Type B pancreatic cell (in vitro differentiated cells): ENCODE measurements at places on chromosomes 3 and 15. TPM values are rescaled to one million over a fixed set of nuclear protein-coding genes. Genes with fewer than 3 reads are reported as not detected.
A peak's percentile ranks its signal among the peaks of the same experiment; 100 is the strongest.

- H3K27ac ChIP-seq = no peak overlapping the region
- H3K27me3 ChIP-seq = no peaks in the 10 kb centered on the region
- peaks cover 4% of the 10 kb centered on the region for H3K36me3 ChIP-seq
- no peak for DNase-seq
Measured at GRCh38 chr15:81809543-81809942, 236.3 kb downstream of the MEX3B start.

DNA sequence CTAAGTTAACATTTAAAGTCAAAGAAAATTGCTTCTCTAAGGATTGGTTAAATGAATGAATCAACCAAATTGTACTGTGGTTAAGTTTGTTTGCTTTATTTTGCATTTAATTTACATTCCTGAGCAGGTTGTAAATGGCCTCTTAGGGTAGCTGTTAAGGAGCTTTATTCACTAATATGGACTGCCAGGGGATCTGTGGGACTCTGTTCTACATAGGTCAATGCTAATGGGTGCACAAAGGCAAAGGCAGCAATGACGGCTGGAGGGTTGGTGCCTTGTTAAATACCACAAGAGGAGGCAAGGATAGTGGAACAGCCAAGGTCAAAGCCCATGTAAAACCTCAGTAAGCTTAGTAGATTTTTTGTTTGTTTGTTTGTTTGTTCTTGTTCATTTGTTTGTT lies 89.3 kb upstream of the P2RY1 start:
- no peaks in the 10 kb centered on the region for H3K36me3 ChIP-seq
- H3K27ac ChIP-seq = no peak overlapping the region
- DNase-seq = no peak
- H3K4me3 ChIP-seq = no peak overlapping the region

Gene WDR73
- total RNA-seq = 42.9 and 51.8 TPM in 2 replicates

Gene LINGO1
- 19.6 and 25.2 TPM in 2 replicates for total RNA-seq

- no peaks in the 10 kb centered on the region for H3K4me1 ChIP-seq
- H3K36me3 ChIP-seq = no peaks in the 10 kb centered on the region
- DNase-seq = no peak
- H3K27ac ChIP-seq = no peak overlapping the region
Measured at GRCh38 chr3:192501401-192501800, 225.9 kb downstream of the FGF12 start.

- H3K4me3 ChIP-seq = peak overlapping the region; percentile 55
- H3K27ac ChIP-seq = peak overlapping the region; percentile 52
- peaks cover 8% of the 10 kb centered on the region for H3K4me1 ChIP-seq
- DNase-seq = no peak
Measured at GRCh38 chr3:150384296-150385212, 23.5 kb upstream of the TSC22D2 start.

GRCh38 chr3:157782236-157782635 lies 279.0 kb upstream of the VEPH1 start:
- H3K27me3 ChIP-seq = no peaks in the 10 kb centered on the region
- H3K27ac ChIP-seq = no peak overlapping the region
- H3K36me3 ChIP-seq = no peaks in the 10 kb centered on the region
- DNase-seq = no peak
- no peak overlapping the region for H3K4me3 ChIP-seq

DNA sequence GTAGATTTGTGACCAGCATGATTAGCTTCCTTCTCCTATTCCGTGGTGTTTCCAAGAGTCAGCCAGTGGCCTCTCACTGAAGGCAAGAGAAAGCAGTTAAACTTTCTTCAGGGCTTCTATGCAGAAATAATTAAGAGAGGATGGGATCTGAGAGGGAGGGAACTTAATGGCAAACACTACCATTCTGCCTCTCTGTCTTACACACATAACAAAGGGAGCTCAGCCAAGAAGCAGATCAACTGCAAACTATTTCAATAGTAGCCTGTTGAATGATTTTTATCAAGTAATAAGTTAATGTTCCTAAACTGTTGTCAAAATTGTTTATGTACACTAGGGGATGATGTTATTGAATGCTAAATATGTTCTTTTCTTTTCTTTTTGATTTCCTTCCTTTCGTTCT lies 11.8 kb downstream of the OXSR1 start:
- DNase-seq = no peak
- H3K4me1 ChIP-seq = peaks cover 23% of the 10 kb centered on the region
- peaks cover 10% of the 10 kb centered on the region for H3K36me3 ChIP-seq
- H3K27ac ChIP-seq = peak overlapping the region; percentile 37

Gene H1-8
- not detected in 2 replicates for total RNA-seq

GRCh38 chr3:3015185-3016089 lies 94.7 kb downstream of the IL5RA start:
- H3K27me3 ChIP-seq = no peaks in the 10 kb centered on the region
- no peaks in the 10 kb centered on the region for H3K36me3 ChIP-seq
- no peak overlapping the region for H3K27ac ChIP-seq
- no peak overlapping the region for H3K4me3 ChIP-seq

Gene ALDH1A2
- 10.4 and 38.3 TPM in 2 replicates for total RNA-seq

DNA sequence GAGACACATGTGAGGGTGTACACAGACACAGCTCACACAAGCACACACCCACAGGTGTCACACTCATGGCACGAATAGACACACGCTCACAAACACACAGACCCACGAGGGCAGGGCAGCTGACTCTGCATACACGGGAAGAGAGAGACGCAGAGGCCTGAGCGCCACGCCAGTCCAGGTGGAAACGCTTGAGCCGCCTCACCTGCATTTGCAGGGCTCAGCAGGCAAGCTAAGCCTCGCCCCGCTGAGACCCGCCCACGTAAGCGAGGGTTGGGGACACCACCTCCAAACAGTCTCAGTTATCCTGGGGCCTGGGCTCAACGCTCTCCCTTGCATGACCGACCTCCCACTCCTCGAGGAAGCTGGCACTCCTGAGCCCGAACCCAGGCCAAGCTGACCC lies 73.2 kb downstream of the TLE3 start:
- peaks cover 18% of the 10 kb centered on the region for H3K4me1 ChIP-seq
- DNase-seq = no peak
- no peak overlapping the region for H3K4me3 ChIP-seq

DNA sequence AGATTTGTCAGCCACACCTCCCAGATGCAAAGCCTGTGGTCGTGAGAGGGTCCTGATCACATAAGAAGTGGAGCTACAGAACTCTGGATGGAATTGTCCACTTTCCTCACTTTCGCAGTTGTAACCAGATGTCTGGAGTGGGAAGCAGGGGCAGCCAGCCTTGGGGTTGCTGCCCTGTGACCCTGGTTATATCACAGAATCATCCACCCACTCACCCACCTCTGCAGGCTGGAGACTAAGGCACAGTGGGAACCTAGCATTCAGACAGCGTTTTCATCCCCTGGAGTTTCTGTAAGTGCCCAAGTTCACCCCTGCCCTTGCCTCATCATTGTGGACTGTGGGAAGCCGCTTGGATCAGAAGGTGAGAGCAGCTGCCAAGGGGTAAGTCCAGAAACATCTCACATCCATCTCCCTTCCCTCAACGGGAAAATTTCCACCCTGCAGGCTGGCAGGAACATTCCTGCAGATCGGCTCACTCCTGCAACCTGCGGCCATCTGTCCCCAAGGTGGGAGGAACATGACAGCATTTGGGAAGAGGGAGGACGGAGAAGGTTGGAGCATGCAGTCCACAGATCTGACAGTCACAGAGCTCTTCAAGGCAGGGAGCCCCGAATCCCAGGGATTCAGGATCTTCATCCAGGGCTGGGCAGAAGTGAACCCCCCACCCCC lies 2.9 kb upstream of the IQSEC1 start:
- H3K4me3 ChIP-seq = no peak overlapping the region
- DNase-seq = no peak
- no peaks in the 10 kb centered on the region for H3K36me3 ChIP-seq
- H3K27ac ChIP-seq = no peak overlapping the region
- H3K27me3 ChIP-seq = peaks cover 71% of the 10 kb centered on the region

Gene ANKUB1
- total RNA-seq = 0.82 TPM in 1 of 2 replicates, not detected in the other

DNA sequence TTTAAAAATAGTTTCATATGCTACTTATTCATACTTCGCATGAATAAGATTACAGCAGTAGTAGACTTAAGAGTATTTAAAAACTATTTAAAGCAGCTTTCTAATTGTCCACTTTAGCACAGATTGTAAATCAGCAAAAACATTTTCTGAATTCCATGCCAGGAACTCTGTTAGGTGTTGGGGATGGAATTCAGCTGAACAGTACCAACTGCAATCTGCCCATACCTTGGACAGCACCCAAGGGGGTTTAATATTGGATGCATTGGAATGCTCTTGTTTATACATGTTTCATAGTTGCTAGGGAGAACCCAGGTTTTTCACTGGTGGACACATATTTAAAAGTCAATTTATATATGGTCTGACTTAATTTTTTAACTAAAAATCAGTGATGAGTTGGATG lies 74.8 kb downstream of the PPM1L start:
- no peak overlapping the region for H3K27ac ChIP-seq
- no peaks in the 10 kb centered on the region for H3K4me1 ChIP-seq
- DNase-seq = no peak
- peaks cover 4% of the 10 kb centered on the region for H3K36me3 ChIP-seq
- no peaks in the 10 kb centered on the region for H3K27me3 ChIP-seq

GRCh38 chr3:98003306-98003969 lies 31.2 kb upstream of the RIOX2 start:
- H3K4me3 ChIP-seq = no peak overlapping the region
- peaks cover 6% of the 10 kb centered on the region for H3K27me3 ChIP-seq
- no peak overlapping the region for H3K27ac ChIP-seq

Gene MUC4
- total RNA-seq = 1.9 and 2.4 TPM in 2 replicates

Gene ESYT3
- 1.6 and 2.0 TPM in 2 replicates for total RNA-seq

DNA sequence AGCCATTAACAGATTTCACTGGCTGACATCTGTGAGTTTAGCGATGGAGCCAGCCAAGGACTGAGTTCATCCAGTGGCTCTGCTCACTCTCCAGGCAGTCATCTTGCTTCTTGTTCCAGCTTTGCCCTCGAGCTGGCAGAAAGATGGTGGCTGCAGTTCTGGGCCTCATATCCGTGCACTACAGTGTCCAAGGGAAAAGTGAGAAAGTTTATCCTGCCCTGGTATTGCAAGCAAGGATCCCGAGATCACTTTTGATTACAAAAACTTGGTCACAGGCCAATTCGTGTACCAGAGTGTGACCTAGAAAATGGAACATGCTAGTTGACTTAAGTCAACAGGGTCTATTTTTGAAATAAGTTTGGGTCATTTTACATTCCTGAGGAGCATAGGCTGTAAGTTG lies 288.0 kb upstream of the CHRM5 start:
- H3K36me3 ChIP-seq = no peaks in the 10 kb centered on the region
- no peak overlapping the region for H3K27ac ChIP-seq
- H3K27me3 ChIP-seq = peaks cover 19% of the 10 kb centered on the region
- no peaks in the 10 kb centered on the region for H3K4me1 ChIP-seq
- H3K4me3 ChIP-seq = no peak overlapping the region

Gene CTXN2
- total RNA-seq = not detected in 2 replicates

DNA sequence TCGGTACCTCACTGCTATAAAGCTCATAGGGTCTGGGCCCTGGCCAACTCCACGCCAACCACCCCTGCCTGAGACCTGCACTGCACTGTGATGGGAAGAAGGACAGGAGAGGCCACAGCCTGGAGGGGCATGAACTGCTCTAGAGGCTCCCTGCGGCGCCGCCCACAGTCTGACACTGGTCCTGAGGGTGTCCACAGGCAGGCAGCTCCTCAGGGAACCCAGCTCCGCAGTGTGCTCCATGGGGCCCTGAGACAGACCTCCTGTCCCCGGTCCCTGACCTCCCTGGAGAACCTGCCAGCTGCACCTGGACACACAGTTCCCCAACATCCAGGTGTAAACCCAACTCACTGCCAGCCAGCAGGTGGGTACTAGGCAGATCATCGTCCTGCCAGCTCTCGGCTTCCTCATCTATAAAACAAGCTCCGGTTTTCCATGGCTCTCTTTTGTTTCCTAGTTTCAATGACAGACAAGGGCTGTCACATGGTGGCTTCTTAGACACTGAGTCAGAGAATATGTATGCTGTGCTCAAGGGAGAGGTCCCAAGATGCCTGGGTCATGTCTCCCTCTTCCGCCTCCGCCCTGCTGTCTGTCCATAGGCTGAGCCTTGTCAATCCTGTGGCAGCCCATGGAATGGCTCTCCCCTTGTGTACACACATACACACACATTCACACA lies 5.1 kb upstream of the HAPLN3 start:
- peaks cover 28% of the 10 kb centered on the region for H3K4me1 ChIP-seq
- no peaks in the 10 kb centered on the region for H3K36me3 ChIP-seq
- H3K4me3 ChIP-seq = no peak overlapping the region
- peaks cover 3% of the 10 kb centered on the region for H3K27me3 ChIP-seq
- DNase-seq = no peak

DNA sequence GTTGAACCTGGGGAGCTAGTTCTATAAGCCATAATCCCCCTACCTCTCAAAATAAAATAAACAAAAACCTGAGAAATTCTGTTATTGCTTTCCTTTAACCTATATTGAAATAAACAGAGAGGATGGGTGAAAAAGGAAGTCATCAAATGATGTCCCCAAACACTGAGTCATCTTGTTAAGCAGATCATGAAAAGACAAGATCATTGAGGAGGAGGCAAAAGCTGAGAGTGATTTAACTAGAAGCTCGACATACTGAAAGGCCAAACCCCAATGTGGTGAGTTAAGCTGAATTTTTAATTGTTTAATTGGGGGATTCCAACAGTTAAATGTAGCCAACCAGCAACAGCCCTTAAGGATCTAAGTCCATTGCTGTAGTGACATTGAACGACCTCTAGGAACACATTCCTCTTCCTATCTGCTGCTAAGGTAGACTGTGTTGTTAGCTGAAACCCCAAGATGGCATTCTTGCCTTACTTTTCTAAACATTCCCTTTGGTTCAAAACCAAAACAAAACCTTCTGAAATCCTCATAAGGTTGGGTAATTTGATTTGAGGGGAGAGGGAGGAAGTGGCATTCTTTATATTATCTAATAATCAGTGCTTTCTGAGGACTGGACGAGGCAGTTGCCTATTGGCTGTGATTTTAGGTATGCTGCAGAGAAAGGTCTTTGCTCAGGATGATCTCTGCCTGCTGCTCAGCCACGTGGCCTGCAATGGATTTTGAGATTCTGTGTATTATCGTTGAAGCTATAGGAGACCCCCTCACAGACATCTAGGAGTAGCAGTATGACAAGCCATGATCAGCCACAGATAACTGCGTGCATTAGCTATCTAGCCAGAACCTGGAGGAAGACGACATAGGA lies 62.7 kb upstream of the BNIP2 start:
- no peaks in the 10 kb centered on the region for H3K36me3 ChIP-seq
- no peak overlapping the region for H3K27ac ChIP-seq
- H3K4me3 ChIP-seq = no peak overlapping the region
- peaks cover 4% of the 10 kb centered on the region for H3K4me1 ChIP-seq
- H3K27me3 ChIP-seq = peaks cover 32% of the 10 kb centered on the region

DNA sequence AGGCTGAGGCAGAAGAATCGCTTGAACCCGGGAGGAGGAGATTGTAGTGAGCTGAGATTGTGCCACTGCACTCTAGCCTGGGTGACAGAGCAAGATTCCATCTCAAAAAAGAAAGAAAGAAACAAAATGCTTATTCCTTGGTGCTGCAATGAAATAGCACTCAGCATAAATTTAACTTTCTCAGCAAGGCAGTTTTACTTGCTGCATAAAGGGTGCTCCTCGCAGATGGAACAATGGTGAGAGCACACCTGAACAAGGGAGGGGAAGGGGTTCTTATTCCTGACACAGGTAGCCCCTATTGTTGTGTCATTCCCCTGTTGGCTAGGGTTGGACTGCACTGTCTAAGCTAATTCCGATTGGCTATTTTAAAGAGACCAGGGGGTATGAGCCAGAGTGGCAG lies 17.1 kb downstream of the PAK2 start:
- DNase-seq = no peak
- H3K4me3 ChIP-seq = no peak overlapping the region
- H3K27ac ChIP-seq = no peak overlapping the region
- no peaks in the 10 kb centered on the region for H3K27me3 ChIP-seq

GRCh38 chr15:75843678-75844581 lies 683 bp downstream of the UBE2Q2 start:
- H3K4me3 ChIP-seq = peak overlapping the region; percentile 91
- DNase-seq = peak; percentile 78
- H3K27me3 ChIP-seq = peaks cover 13% of the 10 kb centered on the region
- peaks cover 27% of the 10 kb centered on the region for H3K36me3 ChIP-seq
